ENCODE measurements at places on chromosomes 1 and 21.
A peak's percentile ranks its signal among the peaks of the same experiment; 100 is the strongest.

- no peaks in the 10 kb centered on the region for H3K27me3 ChIP-seq
- peak overlapping the region; percentile 48 for H3K4me3 ChIP-seq
- no peak for DNase-seq
- H3K4me1 ChIP-seq, result peaks cover 41% of the 10 kb centered on the region
- H3K36me3 ChIP-seq, result no peaks in the 10 kb centered on the region
Measured at GRCh38 chr1:31944205-31945089, 6.3 kb upstream of the PTP4A2 start.

DNA sequence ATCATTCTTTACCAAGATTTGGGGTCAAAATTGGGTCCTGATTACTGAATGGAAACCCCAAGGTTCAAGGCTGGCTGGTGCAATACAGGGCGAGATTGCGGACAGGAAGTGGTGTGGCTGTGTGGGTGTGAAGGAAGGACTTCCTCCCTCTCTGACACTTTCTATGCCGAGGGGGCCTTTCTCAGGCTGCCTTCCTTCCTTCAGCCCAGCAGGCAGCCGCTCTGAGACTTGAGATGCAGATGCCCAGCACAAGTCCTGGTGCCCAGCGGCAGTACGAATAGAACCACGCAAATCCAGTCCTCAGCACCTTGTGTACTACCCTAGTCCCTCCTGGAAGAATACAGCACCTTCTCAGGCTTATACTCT lies 16.3 kb downstream of the BATF3 start:
- no peak overlapping the region for H3K27ac ChIP-seq
- DNase-seq, result no peak
- H3K36me3 ChIP-seq, result no peaks in the 10 kb centered on the region
- no peaks in the 10 kb centered on the region for H3K27me3 ChIP-seq
- H3K4me1 ChIP-seq, result no peaks in the 10 kb centered on the region

GRCh38 chr21:42195378-42196031 lies 23.4 kb upstream of the ABCG1 start:
- no peaks in the 10 kb centered on the region for H3K36me3 ChIP-seq
- H3K4me3 ChIP-seq, result no peak overlapping the region

DNA sequence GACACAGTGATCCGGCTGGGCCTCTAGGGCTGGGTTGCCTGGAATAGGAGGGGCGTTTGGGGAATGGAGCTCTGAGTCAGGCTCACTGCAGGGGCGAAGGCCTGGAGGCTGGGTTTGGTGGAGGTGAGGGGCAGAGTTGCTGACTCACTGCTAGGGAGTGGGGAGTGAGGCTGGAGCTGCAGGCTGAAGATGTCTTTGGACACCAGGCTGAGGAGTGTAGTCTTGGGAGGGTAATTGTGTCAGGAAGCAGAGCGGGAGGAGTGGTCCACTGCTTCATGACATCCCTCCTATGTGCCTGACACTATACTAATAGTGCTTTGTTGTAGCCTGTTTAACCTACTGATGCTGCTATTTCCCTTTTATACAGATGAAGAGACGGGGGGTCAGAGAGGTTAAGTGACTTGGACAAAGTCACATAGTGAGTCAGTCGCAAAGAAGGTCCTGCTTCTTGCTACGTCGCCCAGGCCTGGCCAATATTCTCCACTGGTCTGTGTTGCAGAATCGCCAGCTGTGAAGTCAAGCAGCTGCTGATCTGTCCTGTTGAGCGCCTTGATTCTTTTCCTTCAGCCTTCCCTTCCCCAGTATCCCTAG lies 13.6 kb downstream of the ACTL8 start:
- no peaks in the 10 kb centered on the region for H3K36me3 ChIP-seq
- DNase-seq, result no peak
- no peaks in the 10 kb centered on the region for H3K27me3 ChIP-seq
- H3K27ac ChIP-seq, result no peak overlapping the region
- H3K4me3 ChIP-seq, result no peak overlapping the region

DNA sequence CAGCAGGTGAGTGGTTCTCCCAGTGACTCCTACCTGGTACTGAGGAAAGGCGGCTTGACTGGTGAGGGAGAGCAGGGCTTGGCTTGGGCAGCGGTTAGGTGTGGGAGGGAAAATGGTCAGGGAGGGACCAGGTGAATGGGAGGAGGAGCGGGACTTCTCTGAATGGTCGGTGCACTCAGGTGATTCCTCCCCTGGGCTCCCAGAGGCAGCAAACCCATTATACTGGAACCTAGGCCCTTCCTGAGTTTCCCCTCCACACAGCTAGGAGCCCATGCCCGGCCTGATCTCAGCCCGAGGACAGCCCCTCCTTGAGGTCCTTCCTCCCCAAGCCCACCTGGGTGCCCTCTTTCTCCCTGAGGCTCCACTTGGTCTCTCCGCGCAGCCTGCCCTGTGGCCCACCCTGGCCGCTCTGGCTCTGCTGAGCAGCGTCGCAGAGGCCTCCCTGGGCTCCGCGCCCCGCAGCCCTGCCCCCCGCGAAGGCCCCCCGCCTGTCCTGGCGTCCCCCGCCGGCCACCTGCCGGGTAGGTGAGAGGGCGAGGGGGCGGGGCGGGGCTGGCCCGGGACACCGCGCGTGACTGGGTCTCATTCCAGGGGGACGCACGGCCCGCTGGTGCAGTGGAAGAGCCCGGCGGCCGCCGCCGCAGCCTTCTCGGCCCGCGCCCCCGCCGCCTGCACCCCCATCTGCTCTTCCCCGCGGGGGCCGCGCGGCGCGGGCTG lies 2.3 kb downstream of the ARTN start:
- H3K4me1 ChIP-seq, result peaks cover 10% of the 10 kb centered on the region
- H3K27ac ChIP-seq, result no peak overlapping the region
- H3K4me3 ChIP-seq, result peak overlapping the region; percentile 20
- H3K36me3 ChIP-seq, result no peaks in the 10 kb centered on the region
- H3K27me3 ChIP-seq, result no peaks in the 10 kb centered on the region

DNA sequence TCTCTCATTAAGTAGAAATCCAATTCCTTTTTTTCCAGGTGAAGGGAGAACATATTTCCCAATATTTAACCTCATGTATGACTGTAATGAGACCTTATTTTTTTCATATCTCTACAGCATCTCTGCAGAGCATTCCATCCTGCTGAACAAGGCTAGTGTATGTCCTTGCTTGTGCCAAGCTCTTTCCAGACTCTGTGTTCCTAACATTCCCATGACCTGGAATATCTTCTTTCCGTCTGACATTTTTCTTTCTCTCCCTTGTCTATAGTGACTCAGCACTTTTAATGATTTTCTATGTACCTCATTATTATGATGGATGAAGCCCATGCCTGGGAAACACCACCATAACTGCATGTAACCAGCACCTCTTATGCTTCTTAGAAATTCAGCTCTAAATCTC lies 278.3 kb upstream of the NRIP1 start:
- no peaks in the 10 kb centered on the region for H3K4me1 ChIP-seq
- no peak for DNase-seq
- no peak overlapping the region for H3K4me3 ChIP-seq
- H3K36me3 ChIP-seq, result no peaks in the 10 kb centered on the region
- no peaks in the 10 kb centered on the region for H3K27me3 ChIP-seq
- H3K27ac ChIP-seq, result no peak overlapping the region

DNA sequence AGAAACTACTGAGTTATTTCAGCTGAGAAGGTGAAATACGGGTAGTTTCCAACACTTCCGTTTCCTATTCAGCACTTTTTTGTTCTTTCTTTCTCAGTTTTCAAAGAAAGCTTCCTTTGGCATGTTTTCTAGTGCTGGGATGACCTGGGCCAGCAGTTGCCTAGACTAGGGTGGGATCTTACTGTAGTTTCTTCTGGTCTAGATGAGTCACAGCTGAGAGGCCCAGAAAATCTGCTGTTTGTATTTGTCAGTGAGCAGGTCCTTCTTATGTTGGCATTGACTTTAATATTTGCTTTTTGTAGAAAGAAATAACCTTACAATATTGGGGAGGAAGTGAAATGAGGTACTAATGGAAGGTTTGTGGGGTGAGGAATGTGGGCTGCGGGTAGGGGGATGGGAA lies 22.2 kb downstream of the C1orf21 start:
- H3K4me1 ChIP-seq, result no peaks in the 10 kb centered on the region
- no peaks in the 10 kb centered on the region for H3K36me3 ChIP-seq
- no peak overlapping the region for H3K4me3 ChIP-seq
- H3K27ac ChIP-seq, result no peak overlapping the region
- no peak for DNase-seq
- H3K27me3 ChIP-seq, result no peaks in the 10 kb centered on the region

DNA sequence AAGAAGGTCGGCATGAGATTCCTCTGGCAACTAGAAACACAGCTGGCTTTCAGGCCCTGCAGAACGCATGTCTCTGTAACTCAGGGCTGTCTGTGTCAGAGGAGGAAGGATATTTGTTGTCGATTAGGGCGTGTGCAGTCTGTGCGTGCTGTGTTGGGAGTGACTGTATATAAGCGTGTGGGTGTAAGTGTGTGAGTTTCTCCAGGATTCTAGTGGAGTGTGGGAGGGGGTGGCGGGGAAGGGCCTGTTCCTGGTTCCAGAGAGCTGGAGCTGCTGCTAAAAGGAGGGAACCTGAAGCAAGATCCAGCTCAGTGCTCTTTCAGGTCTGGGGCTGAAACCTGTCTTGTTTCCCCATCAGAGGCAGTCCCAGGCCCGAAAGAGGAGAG lies 74.3 kb downstream of the SLC16A1 start:
- no peaks in the 10 kb centered on the region for H3K27me3 ChIP-seq
- no peak overlapping the region for H3K27ac ChIP-seq
- no peak overlapping the region for H3K4me3 ChIP-seq
- no peaks in the 10 kb centered on the region for H3K36me3 ChIP-seq

- no peaks in the 10 kb centered on the region for H3K36me3 ChIP-seq
- no peak overlapping the region for H3K27ac ChIP-seq
- H3K27me3 ChIP-seq, result no peaks in the 10 kb centered on the region
Measured at GRCh38 chr1:22224631-22225030, 81.7 kb upstream of the WNT4 start.

GRCh38 chr1:156488566-156489165 lies 11.9 kb downstream of the MEF2D start:
- H3K4me3 ChIP-seq, result no peak overlapping the region
- H3K27me3 ChIP-seq, result no peaks in the 10 kb centered on the region
- no peaks in the 10 kb centered on the region for H3K36me3 ChIP-seq
- H3K4me1 ChIP-seq, result peaks cover 31% of the 10 kb centered on the region
- DNase-seq, result no peak

GRCh38 chr1:23634840-23635651 lies 56.6 kb upstream of the RPL11 start:
- H3K4me1 ChIP-seq, result peaks cover 3% of the 10 kb centered on the region
- H3K36me3 ChIP-seq, result no peaks in the 10 kb centered on the region
- peak overlapping the region; percentile 84 for H3K27ac ChIP-seq
- H3K27me3 ChIP-seq, result no peaks in the 10 kb centered on the region
- peak; percentile 67 for DNase-seq

DNA sequence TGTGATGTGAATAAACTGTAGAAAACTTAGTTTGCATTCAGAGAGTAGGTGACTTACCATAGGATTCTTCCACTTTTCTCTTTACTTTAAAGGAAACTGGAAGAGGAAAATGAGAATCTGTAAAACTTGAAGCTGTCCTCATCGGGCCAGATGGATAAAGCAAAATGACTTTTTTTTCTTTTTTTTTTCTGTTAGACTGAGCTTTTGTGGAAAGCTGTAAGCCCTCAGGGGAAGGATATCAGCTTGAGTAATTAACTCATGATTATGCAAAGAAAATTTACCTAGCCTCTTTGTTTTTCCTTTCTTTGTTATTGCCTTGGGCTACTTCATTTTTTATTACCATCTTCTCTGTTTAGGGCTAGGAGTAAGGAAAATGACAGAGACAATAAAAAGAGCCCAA lies 53.4 kb downstream of the DPH5 start:
- no peaks in the 10 kb centered on the region for H3K36me3 ChIP-seq
- DNase-seq, result no peak
- no peaks in the 10 kb centered on the region for H3K4me1 ChIP-seq
- no peak overlapping the region for H3K27ac ChIP-seq

GRCh38 chr1:42146626-42147320 lies 6.4 kb upstream of the GUCA2B start:
- no peak overlapping the region for H3K4me3 ChIP-seq
- no peak overlapping the region for H3K27ac ChIP-seq
- no peaks in the 10 kb centered on the region for H3K27me3 ChIP-seq
- no peaks in the 10 kb centered on the region for H3K36me3 ChIP-seq

- no peaks in the 10 kb centered on the region for H3K4me1 ChIP-seq
- H3K36me3 ChIP-seq, result no peaks in the 10 kb centered on the region
- no peak overlapping the region for H3K27ac ChIP-seq
Measured at GRCh38 chr21:31136891-31137290, 98.6 kb upstream of the KRTAP19-8 start.

GRCh38 chr1:51990478-51990965 lies at the start of gene RAB3B:
Gene RAB3B (minus strand): TSS chr1:51990700. CDS start chr1:51977117, 13,583 bp downstream.
- H3K4me3 ChIP-seq, result peak within 1 kb of the TSS; percentile 49
- DNase-seq, result no peak
- H3K27me3 ChIP-seq, result peaks cover 8% of the 10 kb centered on the region
- H3K36me3 ChIP-seq, result no peaks in the 10 kb centered on the region
- no peak within 1 kb of the TSS for H3K27ac ChIP-seq

DNA sequence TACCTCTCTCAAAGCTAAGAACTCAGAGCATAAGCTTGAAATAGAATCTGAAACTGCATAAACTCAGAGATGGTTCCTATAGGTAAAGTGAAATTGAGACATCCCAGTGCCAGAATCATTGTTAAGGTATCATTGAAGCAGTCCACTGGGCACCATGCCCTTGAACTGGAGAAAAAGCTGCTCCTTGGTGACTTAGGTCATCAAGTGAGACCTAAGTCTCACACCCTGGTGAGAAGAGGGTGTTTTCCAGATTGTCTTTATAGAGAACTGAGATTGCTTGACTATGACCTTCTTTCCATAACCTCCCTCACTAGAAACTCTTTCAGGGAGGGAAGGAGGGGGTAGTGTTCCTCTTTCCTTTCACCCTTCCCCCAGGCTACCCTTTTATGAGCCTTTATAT lies 9.4 kb upstream of the ATP6V1G3 start:
- no peaks in the 10 kb centered on the region for H3K27me3 ChIP-seq
- H3K4me1 ChIP-seq, result no peaks in the 10 kb centered on the region
- no peak overlapping the region for H3K4me3 ChIP-seq
- H3K27ac ChIP-seq, result no peak overlapping the region
- no peak for DNase-seq
- H3K36me3 ChIP-seq, result no peaks in the 10 kb centered on the region

DNA sequence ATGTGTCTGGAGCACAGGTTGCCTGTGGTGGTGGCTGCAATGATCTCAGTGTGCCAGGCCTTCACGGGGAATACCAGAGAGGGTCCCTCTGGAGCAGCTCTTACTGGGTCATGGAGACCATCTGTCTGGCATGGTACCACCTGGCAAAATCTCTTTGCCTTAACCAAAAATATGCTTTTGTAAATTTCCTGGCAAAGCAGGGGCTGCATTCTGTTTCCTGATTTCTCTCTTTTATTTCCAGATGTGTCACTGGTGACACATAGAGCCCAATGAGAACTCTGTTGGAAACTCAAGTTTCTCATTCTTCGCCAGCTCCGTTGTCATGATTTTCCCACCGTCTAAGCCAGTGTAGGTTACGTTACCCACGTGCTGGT lies 136.5 kb downstream of the FGGY start:
- no peaks in the 10 kb centered on the region for H3K36me3 ChIP-seq
- no peak for DNase-seq
- H3K4me1 ChIP-seq, result no peaks in the 10 kb centered on the region

GRCh38 chr1:68051475-68051874 lies 1.0 kb upstream of the DIRAS3 start:
- no peak for DNase-seq
- H3K4me3 ChIP-seq, result no peak overlapping the region
- no peaks in the 10 kb centered on the region for H3K4me1 ChIP-seq
- H3K36me3 ChIP-seq, result no peaks in the 10 kb centered on the region
- no peak overlapping the region for H3K27ac ChIP-seq
